Activated CD4-positive, alpha-beta T cell treated with anti-CD3 and anti-CD28 coated beads, Interleukin-2, amount 10 ng/mL, durations not matched to agents 7 days and 5 days (primary cell): ENCODE measurements at places on chromosomes 4 and X. TPM values are rescaled to one million over a fixed set of nuclear protein-coding genes. Genes with fewer than 3 reads are reported as not detected.
A peak's percentile ranks its signal among the peaks of the same experiment; 100 is the strongest.

DNA sequence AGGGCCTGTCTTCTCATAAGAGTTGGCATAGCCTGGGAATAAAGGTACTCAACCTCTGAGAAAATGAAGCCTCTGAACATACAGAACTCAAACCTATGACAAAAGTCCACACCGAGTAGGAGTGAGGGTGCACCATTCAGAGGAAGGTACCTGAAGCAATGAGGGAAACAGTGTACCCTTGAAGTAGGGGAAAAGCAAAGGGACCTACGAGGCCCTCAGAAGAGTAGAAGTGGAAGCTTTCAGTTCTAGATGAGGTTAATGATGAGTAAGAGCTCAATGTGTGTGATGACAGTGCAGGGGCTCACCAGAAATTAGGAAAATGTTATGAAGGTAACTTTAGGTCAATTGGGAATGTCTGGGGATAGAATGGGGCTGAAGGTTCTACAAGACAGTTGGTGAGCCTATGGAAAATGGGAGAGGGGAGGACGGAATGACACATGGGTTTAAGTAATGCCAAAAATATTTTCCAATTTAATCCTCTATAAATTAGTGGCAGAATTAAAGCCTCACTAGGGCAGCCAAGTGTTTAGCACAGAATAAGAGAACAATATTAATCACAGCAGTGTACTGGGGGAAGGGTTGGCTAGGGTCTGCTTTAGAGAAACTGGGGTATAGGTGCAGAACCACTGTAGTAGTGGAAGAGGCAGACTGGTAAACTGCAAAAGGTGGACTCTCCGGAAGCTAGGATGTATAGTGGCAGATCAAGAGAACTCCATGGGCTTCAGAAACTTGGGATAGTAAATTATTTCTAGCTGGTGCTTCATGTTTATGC lies 39.8 kb downstream of the RAB33A start:
- DNase-seq: no peak

- DNase-seq: no peak
These were observed 44.8 kb downstream of the GRIA2 start for GRCh38 chr4:157265281-157265680.

DNA sequence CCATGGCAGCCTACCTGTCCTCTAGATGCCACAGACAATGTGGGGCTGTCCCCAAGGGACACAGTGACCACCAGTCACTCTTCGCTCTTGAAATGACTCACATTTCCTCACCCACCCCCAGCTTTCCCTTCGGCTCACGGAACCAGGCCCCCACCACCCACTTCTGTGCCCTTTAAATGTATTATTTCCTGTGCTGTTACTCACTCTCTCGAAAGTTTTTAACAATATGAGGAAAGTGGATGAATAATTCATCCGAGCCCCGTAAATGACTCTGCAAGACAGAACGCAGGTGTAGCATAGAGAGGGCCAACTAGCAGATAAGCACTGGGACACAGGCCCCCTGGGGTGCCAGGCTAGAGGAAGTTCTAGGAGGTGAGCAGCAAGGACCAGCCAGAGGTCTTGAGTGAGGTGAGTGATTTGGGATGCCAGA lies 179.5 kb upstream of the TBL1X start:
- DNase-seq: no peak

GRCh38 chr4:151045907-151046306 lies 30.8 kb upstream of the LRBA start:
- no peak for DNase-seq

GRCh38 chr4:180423712-180424057 lies 1819.5 kb upstream of the TENM3 start:
- DNase-seq: no peak

GRCh38 chrX:103107836-103108235 lies 14.9 kb upstream of the NXF3 start:
- no peak for DNase-seq

- no peak for DNase-seq
These were observed 1093.0 kb upstream of the INTU start for GRCh38 chr4:126539771-126540170.

- peak; percentile 68 for DNase-seq
These were observed 669 bp downstream of the IRF2 start for GRCh38 chr4:184473499-184474262.

DNA sequence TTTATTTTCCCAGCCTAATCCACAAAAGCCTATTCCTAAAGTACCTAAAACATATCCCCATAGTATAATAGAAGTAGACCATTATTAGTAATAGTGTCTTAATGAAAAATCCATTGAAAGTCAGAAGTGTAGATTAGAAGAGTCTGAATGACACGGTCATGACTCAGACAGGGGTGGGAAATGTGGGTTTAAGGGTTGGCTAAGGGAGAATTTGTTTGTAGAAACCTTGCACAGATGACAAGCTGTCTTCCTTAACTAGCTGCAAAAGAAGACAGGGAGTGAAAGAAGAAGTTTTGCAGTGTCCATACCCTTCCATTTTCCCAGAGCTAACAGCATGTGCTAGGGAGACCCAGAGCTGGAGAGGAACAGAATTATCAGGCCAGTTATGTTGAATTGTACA lies 242.7 kb upstream of the ETNPPL start:
- no peak for DNase-seq

- DNase-seq: no peak
These were observed 12.6 kb upstream of the MFAP3L start for GRCh38 chr4:170038769-170039168.

The GSX2 gene
- not detected for total RNA-seq

GRCh38 chr4:57098941-57099340 lies 11.2 kb downstream of the IGFBP7 start:
- DNase-seq: no peak

- DNase-seq: no peak
These were observed 3.8 kb upstream of the DCAF4L1 start for GRCh38 chr4:41977709-41978108.

- no peak for DNase-seq
These were observed 74.6 kb downstream of the SHROOM2 start for GRCh38 chrX:9860826-9861225.

DNA sequence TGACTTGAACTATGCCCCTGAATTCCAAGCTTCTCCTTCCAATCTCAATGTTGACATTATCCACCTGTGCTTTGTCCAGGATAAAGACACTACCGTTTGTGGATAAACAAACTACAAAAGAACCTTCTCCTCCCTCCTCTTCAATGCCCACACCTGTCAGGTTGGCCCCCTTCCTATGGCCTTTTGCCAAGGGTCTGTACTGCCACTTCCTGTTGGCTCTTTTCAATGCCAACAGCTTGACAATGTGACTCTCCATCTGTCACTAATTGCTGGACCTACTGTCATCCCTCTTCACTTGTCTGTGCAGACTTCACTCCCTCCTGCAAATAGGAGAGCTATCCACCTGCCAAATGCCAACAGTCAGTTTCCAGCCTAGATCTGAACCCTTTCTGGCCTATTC lies 35.8 kb upstream of the MID1 start:
- no peak for DNase-seq

DNA sequence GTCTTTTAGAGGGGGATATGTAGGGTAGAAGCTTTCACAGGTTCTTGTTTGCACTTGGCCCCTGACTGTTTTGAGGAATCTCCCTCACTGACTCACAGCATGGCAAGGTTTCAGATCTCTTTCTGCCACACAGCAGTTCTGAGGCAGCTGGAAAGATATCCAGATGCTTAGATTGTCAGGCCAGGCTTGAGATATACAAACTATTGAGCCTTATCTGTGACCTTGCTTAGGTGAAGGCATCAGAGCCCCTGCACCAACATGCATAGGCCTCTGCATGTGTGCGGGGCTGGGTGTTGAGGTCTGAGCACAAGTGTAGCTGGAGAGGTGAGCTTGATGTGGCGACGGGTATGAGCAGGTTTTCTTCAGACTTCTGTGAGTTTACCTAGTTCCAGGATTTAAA lies 80.9 kb upstream of the MSANTD1 start:
- DNase-seq: no peak

DNA sequence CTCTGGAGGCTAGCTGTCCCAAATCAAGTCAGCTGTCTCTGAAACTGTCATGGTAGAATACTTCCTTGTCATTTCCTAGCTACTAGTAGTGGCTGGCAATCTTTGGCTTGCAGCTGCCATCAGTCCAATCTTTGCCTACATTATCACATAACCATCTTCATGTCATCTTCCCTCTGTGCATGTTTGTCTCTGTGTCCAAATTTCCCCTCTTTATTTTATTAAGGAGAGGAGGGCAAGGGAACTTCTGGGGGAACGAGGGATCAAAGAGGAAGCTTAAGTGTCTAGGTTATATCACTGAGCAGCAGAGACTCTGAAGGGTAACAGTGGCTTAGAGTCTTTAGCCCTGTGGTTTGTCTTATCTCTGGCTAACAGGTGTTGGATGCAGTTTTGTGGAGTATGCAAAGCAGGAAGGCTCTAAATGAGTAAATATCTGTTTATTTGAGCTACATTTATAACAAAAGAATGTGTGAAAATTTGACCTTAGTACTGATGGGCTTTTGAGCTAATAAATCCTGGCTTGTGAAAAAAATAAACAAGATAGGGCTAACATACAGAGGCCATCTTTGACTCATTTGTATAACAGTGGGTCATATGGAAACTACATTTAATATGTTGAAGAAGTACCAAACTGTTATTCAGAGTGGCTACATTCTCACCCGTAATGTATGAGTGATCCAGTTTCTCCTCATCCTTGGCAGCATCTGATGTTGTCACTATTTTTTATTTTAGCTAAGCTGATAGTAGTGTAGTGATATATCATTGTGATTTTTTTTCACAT lies 49.4 kb upstream of the ENOX2 start:
- DNase-seq: no peak

The SCRG1 gene
- total RNA-seq: not detected

GRCh38 chr4:8913858-8914460 lies 42.3 kb upstream of the HMX1 start:
- DNase-seq: no peak

- no peak for DNase-seq
These were observed 55.6 kb downstream of the CYLC1 start for GRCh38 chrX:83916525-83916924.

The ZBTB33 gene
- 18.0 TPM for total RNA-seq
